ENCODE measurements at places on chromosomes 7 and 10. TPM values are rescaled to one million over a fixed set of nuclear protein-coding genes. Genes with fewer than 3 reads are reported as not detected.

DNA sequence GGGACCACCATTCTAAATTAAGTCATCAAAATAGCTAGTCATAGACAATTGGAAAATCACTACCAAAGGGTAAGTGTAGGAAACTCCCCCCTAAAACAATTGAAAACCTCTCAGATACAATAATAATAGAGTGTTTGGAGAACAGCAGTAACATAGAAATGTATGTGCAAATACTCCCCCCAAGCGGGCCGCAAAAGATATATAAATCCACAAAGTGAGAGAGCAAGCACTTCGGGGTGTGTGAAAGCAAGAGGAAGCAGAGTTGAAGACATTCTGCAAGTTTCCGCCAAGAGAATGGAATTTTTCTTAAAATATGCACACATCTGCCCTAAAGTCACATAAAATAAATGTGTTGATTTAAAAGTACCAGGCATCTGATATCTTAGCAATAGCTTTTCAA lies 33.3 kb downstream of the CHCHD3 start:
- no peak overlapping the region for H3K27ac ChIP-seq
- H3K36me3 ChIP-seq = peaks cover 4% of the 10 kb centered on the region
- DNase-seq = no peak

GRCh38 chr7:25815711-25816110 lies 336.3 kb upstream of the NFE2L3 start:
- H3K4me1 ChIP-seq = peaks cover 12% of the 10 kb centered on the region
- no peak overlapping the region for H3K27ac ChIP-seq
- no peaks in the 10 kb centered on the region for H3K27me3 ChIP-seq
- no peak for DNase-seq

GRCh38 chr10:45453639-45454255 lies 79.7 kb downstream of the ALOX5 start:
- no peaks in the 10 kb centered on the region for H3K36me3 ChIP-seq
- no peaks in the 10 kb centered on the region for H3K4me1 ChIP-seq
- H3K27me3 ChIP-seq = no peaks in the 10 kb centered on the region

GRCh38 chr10:79084012-79084971 lies 15.5 kb downstream of the ZMIZ1 start:
- no peak overlapping the region for H3K27ac ChIP-seq
- H3K36me3 ChIP-seq = no peaks in the 10 kb centered on the region
- H3K27me3 ChIP-seq = no peaks in the 10 kb centered on the region
- H3K4me3 ChIP-seq = no peak overlapping the region
- DNase-seq = peak; percentile 51
- peaks cover 14% of the 10 kb centered on the region for H3K4me1 ChIP-seq

DNA sequence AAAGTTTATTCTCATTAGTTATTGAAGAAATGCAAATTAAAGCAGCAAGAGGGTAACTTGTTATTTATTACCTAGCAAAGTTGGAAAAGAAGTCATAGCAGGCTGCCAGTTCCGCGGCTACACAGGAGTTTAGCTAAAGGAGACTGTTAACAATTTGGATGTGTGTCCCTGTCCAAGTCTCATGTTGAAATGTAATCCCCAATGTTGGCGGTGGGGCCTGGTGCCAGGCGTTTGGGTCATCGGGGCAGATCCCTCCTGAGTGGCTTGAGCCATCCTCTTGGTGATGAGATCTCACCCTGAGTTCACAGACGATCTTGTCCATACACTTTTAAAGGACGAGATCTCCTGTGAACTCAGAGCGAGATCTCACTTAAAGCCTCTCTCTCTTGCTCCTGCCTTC lies 608.3 kb downstream of the SH2D4B start:
- no peaks in the 10 kb centered on the region for H3K4me1 ChIP-seq
- no peak overlapping the region for H3K27ac ChIP-seq
- no peak overlapping the region for H3K4me3 ChIP-seq
- DNase-seq = no peak
- H3K36me3 ChIP-seq = no peaks in the 10 kb centered on the region
- H3K27me3 ChIP-seq = no peaks in the 10 kb centered on the region

GRCh38 chr10:28556142-28556541 lies 23.2 kb downstream of the WAC start:
- no peaks in the 10 kb centered on the region for H3K4me1 ChIP-seq
- peaks cover 94% of the 10 kb centered on the region for H3K36me3 ChIP-seq
- DNase-seq = no peak
- no peak overlapping the region for H3K4me3 ChIP-seq

- no peaks in the 10 kb centered on the region for H3K4me1 ChIP-seq
- no peak overlapping the region for H3K4me3 ChIP-seq
- no peak for DNase-seq
- no peak overlapping the region for H3K27ac ChIP-seq
- no peaks in the 10 kb centered on the region for H3K36me3 ChIP-seq
Measured at GRCh38 chr7:14859267-14859666, 43.3 kb downstream of the DGKB start.

DNA sequence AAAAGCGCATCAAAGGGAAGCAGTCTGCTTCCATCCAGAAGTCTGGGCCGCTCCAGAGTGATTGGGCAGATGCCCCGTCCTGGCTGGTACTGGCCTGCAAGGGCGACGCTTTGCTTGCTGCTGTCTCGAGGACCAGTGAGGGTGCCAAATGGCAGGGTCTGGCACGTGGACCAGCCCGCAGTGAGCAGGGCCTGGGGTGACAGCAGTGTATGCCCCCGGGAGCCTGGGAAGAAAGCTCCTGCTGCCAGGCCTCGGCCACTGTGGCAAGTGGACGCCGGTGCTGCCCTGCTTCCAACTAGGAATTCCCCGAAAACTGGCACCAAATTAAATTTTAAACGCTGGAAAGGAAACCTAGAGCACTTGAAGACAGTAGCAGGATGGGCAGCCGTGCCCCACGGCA lies 357.0 kb upstream of the MKI67 start:
- no peak for DNase-seq
- no peak overlapping the region for H3K4me3 ChIP-seq
- no peaks in the 10 kb centered on the region for H3K27me3 ChIP-seq

GRCh38 chr7:142389544-142389943 lies 131.7 kb upstream of the PRSS58 start:
- H3K27ac ChIP-seq = no peak overlapping the region
- H3K4me1 ChIP-seq = peaks cover 28% of the 10 kb centered on the region
- no peaks in the 10 kb centered on the region for H3K27me3 ChIP-seq
- DNase-seq = peak; percentile 63
- no peak overlapping the region for H3K4me3 ChIP-seq

DNA sequence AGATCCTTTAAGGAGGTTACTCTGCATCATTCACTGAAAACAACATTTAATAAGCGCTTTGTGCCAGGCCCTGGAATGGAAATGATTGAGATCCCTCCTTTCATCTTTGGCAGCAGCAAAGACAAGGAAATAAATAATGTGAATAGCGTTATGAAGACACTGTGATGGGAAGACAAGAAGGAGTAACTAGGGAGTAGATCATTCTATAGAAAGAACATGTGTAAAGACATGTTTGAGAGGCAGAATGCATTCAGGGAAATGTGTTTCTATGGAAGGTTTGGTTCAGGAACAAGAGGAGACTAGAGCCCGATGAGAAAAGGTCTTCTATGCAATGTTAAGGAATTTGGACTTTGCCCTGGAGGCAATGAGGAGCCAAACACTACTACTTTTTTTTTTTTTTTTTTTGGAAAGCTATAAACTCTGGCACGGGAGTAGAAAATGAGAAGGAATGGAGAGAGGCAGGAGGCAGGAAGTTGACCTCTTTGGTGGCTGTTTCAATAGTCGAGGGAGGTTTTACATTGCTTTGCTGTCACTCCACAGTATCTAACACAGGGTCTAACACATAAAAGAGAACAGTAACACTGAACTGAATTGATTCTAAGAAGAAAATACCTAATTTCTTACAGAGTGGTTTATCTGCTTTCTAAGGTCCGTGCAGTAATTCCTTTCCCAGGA lies 44.9 kb downstream of the SMURF1 start:
- H3K27ac ChIP-seq = no peak overlapping the region
- no peaks in the 10 kb centered on the region for H3K27me3 ChIP-seq
- DNase-seq = no peak
- H3K36me3 ChIP-seq = no peaks in the 10 kb centered on the region
- H3K4me3 ChIP-seq = no peak overlapping the region
- H3K4me1 ChIP-seq = no peaks in the 10 kb centered on the region

GRCh38 chr10:56258991-56259390 lies 102.1 kb downstream of the ZWINT start:
- H3K27ac ChIP-seq = no peak overlapping the region
- no peak for DNase-seq
- H3K4me1 ChIP-seq = no peaks in the 10 kb centered on the region

GRCh38 chr10:132559538-132559937 lies 22.0 kb downstream of the INPP5A start:
- no peak overlapping the region for H3K4me3 ChIP-seq
- H3K27me3 ChIP-seq = no peaks in the 10 kb centered on the region
- H3K36me3 ChIP-seq = no peaks in the 10 kb centered on the region
- H3K4me1 ChIP-seq = no peaks in the 10 kb centered on the region
- H3K27ac ChIP-seq = no peak overlapping the region

GRCh38 chr7:134903073-134903790 lies 83.1 kb upstream of the AGBL3 start:
- H3K27me3 ChIP-seq = no peaks in the 10 kb centered on the region
- H3K36me3 ChIP-seq = peaks cover 4% of the 10 kb centered on the region
- no peak overlapping the region for H3K27ac ChIP-seq
- H3K4me3 ChIP-seq = no peak overlapping the region

GRCh38 chr10:96450529-96451207 lies 63.1 kb downstream of the TLL2 start:
- no peaks in the 10 kb centered on the region for H3K27me3 ChIP-seq
- H3K4me3 ChIP-seq = no peak overlapping the region
- DNase-seq = peak; percentile 71
- H3K27ac ChIP-seq = peak overlapping the region; percentile 67

DNA sequence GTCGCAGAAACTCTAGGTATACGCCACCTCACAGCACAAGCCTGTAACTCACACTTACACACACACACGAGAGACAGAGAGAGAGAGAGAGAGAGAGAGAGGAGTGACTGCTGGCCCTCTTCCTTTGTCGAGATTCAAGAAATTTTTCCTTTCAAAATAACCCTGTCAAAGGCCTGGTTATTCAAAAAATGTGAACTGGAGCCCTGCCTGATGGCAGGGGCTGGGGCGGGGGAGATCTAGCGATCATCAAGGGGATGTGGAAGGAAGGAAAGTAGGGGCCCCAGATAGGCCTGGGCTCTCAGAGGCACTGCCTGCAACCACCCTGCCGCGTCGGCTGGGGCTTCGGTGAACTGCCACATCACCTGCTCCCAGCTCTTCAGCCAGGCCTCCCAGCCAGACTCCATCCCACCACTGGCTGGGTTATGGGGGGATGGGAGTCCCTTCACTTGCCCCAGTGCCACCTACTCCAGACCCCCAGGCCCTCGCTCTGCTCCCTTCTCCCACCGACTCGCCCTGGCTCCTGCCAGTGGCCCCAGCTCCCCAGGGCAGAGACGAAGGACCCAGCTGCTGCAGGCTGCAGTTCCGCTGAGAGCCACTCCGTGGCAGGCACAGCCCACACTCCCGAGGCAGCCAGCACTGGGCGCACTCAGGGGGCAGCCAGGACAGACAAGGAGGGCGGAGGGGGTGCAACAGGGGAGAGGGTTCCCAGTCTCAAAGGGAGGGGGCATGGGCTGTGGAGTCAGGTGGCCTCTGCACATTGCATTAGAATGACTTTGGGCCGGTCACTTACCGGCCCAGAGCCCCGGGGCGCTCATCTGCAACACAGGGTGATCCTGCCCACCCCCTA lies 15.3 kb downstream of the KCNH2 start:
- DNase-seq = peak; percentile 62
- no peak overlapping the region for H3K27ac ChIP-seq
- no peaks in the 10 kb centered on the region for H3K36me3 ChIP-seq
- H3K4me3 ChIP-seq = no peak overlapping the region
- peaks cover 19% of the 10 kb centered on the region for H3K4me1 ChIP-seq
- H3K27me3 ChIP-seq = no peaks in the 10 kb centered on the region

DNA sequence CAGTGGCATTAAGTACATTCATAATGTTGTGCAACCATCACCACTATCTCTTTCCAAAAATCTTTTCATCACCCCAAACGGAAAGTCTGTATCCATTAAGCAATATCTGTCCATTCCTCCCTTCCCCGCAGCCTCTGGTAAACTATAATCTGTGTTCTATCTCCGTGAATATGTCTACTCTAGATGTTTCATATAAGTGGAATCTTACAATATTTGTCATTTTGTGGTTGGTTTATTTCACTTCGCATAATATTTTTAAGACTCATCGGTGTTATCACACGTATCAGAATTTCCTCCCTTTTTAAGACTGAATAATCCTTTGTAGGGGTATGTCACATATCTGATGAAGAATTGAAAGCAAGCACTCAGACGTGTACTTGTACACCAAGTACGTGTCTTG lies 86.0 kb upstream of the FGFR2 start:
- no peaks in the 10 kb centered on the region for H3K27me3 ChIP-seq
- no peak overlapping the region for H3K4me3 ChIP-seq
- no peak for DNase-seq
- peak overlapping the region; percentile 93 for H3K27ac ChIP-seq
- H3K36me3 ChIP-seq = no peaks in the 10 kb centered on the region

GRCh38 chr7:31497516-31497915 lies 16.4 kb upstream of the ITPRID1 start:
- H3K4me1 ChIP-seq = peaks cover 10% of the 10 kb centered on the region
- no peak overlapping the region for H3K4me3 ChIP-seq
- H3K36me3 ChIP-seq = no peaks in the 10 kb centered on the region
- no peak for DNase-seq
- no peaks in the 10 kb centered on the region for H3K27me3 ChIP-seq

DNA sequence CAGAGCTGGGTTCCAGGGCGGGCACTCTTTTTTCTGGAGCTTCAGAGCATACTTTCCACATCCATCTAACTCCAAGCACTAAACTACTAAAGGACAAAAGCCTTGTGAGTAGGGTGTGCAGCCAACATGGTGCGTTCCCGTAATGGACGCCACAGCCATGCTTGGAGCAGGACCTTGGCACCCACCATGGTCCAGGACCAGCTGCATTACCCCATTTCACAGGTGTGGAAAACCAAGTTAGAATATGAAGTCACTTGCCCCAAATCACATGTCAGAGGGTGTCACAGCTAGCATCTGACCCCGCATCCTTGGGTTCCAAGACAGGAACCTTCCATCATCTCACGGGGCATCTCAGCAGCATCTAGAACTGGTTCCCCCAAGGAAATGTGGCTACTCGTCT lies 112.4 kb downstream of the SMURF1 start:
- no peak overlapping the region for H3K4me3 ChIP-seq
- DNase-seq = no peak
- no peaks in the 10 kb centered on the region for H3K4me1 ChIP-seq
- H3K27me3 ChIP-seq = no peaks in the 10 kb centered on the region

KIF11 gene
- total RNA-seq = 70.5 TPM

NKX1-2 gene
- 0.56 TPM for total RNA-seq

ENTPD1 gene
- 0.30 TPM for total RNA-seq

STRIP2 gene
- total RNA-seq = 16.7 TPM

MYOF gene
- 4.6 TPM for total RNA-seq

POU6F2 gene
- total RNA-seq = not detected

SLC13A4 gene
- 0.08 TPM for total RNA-seq

ZNF117 gene
- 9.8 TPM for total RNA-seq

TMEM229A gene
- total RNA-seq = not detected

SYT15B gene
- 0.06 TPM for total RNA-seq
